CD8-positive, alpha-beta T cell (primary cell): ENCODE measurements at places on chromosomes 4 and X. TPM values are rescaled to one million over a fixed set of nuclear protein-coding genes. Genes with fewer than 3 reads are reported as not detected.

CABS1 gene
- total RNA-seq, result not detected

TREX2 gene
- 1.7 TPM for total RNA-seq

SRPX gene
- not detected for total RNA-seq

C4orf36 gene
- not detected for total RNA-seq

CTAG2 gene
- not detected for total RNA-seq

SLC49A3 gene
- total RNA-seq, result 0.69 TPM

ENPP6 gene
- total RNA-seq, result not detected

SPANXA1 gene
- not detected for total RNA-seq

GPR34 gene
- 0.25 TPM for total RNA-seq

EMCN gene
- not detected for total RNA-seq

GSX2 gene
- not detected for total RNA-seq

JCHAIN gene
- total RNA-seq, result 0.38 TPM

SMIM10 gene
- not detected for total RNA-seq
